ENCODE measurements at places on chromosomes 5 and 9.

GRCh38 chr9:137960496-137960895 lies 82.9 kb downstream of the CACNA1B start:
- DNase-seq, result no peak

DNA sequence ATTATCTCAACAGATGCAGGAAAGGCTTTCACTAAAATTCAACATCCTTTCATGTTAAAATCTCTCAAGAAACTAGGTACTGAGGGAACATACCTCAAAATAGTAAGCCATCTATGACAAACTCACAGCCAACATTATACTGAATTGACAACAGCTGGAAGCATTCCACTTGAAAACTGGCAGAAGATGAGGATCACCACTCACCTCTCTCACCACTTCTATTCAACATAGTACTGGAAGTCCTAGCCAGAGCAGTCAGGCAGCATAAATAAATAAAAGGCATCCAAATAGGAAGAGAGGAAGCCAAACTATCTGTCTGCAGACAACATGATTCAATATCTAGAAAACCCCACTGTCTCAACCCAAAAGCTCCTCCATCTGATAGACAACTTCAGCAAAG lies 203.6 kb upstream of the GRAMD2B start:
- no peak for DNase-seq

- no peak for DNase-seq
Measured at GRCh38 chr9:113568081-113568435, 104.5 kb downstream of the RGS3 start.

GRCh38 chr9:109083141-109083540 lies 36.6 kb downstream of the TMEM245 start:
- no peak for DNase-seq

DNA sequence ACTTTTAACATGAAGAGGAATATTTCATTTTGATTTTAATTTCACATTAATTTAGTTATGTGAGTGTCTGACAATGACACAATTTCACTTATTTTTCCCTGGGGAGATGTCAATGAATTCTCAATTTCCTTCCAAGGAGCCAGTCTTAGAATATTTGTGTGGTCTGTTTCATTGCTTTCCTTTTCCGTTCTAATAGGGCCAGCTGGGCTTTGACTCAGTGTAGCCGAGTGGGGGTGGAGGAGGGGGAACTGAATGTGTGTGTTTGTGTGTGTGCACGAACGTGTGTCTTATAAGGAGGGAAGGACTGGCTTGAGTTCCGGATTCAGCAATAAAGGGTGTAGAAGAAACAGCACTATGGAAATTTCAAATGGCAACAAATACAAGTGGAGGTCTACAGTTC lies 100.0 kb downstream of the BASP1 start:
- DNase-seq, result no peak

GRCh38 chr5:130400091-130400490 lies 495.8 kb downstream of the CHSY3 start:
- DNase-seq, result no peak

GRCh38 chr5:90326995-90327394 lies 82.6 kb downstream of the CETN3 start:
- no peak for DNase-seq

- no peak for DNase-seq
Measured at GRCh38 chr9:122379340-122379739, 8.5 kb downstream of the PTGS1 start.

GRCh38 chr9:133917375-133917774 lies 74.7 kb downstream of the VAV2 start:
- no peak for DNase-seq

GRCh38 chr5:57700484-57700883 lies 217.9 kb upstream of the ACTBL2 start:
- DNase-seq, result no peak

- no peak for DNase-seq
Measured at GRCh38 chr5:27103486-27103885, 65.1 kb upstream of the CDH9 start.

DNA sequence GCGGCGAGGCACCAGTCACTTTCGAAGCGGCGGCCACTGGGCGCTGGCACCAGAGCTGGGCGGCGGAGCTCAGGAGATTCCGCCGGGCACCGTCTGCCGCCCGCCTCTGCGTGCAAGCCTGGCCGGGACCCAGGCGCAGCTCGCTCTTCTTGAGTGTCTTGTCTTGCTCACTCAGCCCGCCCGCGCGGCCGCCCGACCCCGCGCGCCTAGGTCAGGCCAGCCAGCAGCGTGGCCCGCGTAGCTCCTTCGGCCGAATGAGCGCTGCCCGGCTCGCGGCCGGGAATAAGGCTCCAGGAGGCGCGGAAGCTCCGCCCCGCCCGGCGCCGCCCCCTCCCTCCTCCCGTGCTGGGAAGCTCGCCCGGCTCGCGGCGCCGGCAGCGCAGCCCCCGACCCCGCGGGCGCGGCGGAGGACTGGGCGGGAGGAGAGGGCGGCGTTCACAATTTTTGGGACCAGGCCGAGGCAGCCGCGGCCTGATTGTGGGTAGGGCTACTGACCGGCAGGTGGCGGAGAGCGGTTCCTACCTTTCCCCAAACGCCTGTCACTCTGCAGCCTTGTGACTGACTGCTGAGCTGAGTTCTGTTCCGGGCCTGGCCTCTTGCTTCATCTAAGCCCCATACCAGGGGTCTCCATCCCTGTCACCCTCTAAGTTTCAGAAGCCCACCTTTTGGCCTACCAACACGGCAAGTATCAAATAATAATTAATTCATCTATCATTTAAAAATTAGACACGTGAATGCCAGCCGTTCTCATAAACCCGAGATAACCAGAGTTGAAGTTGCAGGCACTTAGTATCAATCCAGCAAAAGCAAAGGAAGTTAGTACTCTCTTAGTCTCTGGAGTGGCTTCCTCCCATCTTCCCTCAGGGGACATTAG lies at the start of gene HBEGF:
HBEGF (minus strand) TSS at position 256 of the 874 bp plus-strand sequence. CDS start 275 bp downstream, outside the sequence.
- DNase-seq, result peak; percentile 6

DNA sequence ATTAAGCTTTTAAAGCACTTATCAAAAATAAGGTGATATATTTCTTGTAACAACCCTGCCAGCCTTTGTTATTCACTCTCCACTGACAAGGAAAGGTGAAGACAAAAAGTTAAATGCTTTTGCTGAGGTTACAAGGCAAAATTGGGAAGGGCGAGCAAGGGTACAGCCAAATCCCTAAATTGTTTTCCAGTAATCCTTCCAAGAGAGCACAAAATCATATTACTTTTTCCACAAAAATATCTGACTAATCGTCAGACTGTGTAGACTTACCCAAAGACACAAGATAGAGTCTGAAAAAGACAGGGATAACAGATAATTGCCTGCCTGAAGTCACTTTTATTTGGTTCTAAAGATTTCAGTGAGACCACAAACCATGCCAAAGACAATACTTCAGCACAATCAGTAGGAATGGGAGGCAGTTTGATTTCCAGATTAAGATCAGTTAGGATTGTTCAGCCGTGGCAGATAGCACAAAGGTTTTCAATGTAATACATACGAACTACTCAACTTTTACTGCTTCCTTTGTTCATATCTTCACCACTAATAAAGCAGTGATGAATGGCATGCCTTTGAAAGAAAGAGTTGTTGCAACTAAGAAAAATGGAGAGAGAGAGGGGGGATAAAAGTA lies 383.8 kb upstream of the TUSC1 start:
- DNase-seq, result no peak
